ENCODE measurements at places on chromosomes 1 and 21.

GRCh38 chr1:183200451-183200850, 14.4 kb downstream of the LAMC2 start:
- H3K27me3 ChIP-seq, result no peaks in the 10 kb centered on the region
- no peaks in the 10 kb centered on the region for H3K36me3 ChIP-seq
- DNase-seq, result no peak

DNA sequence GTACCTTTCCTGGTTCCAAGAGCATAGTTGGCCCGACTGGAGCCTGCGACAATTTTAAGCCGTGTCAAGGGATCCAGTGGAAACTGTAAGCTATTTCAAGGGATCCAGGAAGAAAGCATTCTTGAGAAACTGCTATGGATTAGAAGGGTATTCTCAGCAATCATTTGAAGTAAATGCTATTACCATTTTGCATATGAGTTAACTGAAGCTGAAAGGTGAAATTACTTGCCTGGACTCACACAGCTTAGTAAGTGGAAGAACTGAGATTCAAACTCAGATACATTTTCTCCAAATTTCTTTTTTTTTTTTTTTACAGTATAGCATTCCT, 589 bp downstream of the ZNF684 start:
- no peak for DNase-seq
- peak overlapping the region; percentile 85 for H3K27ac ChIP-seq
- no peaks in the 10 kb centered on the region for H3K36me3 ChIP-seq
- H3K27me3 ChIP-seq, result no peaks in the 10 kb centered on the region

GRCh38 chr1:1233567-1233892, 1.5 kb downstream of the B3GALT6 start:
- no peak overlapping the region for H3K27ac ChIP-seq
- H3K36me3 ChIP-seq, result no peaks in the 10 kb centered on the region
- H3K4me1 ChIP-seq, result peaks cover 24% of the 10 kb centered on the region
- no peak for DNase-seq
- H3K27me3 ChIP-seq, result peaks cover 24% of the 10 kb centered on the region
- no peak overlapping the region for H3K4me3 ChIP-seq

- H3K36me3 ChIP-seq, result no peaks in the 10 kb centered on the region
- H3K4me3 ChIP-seq, result no peak overlapping the region
- no peak overlapping the region for H3K27ac ChIP-seq
- H3K27me3 ChIP-seq, result peaks cover 8% of the 10 kb centered on the region
- H3K4me1 ChIP-seq, result no peaks in the 10 kb centered on the region
- DNase-seq, result no peak
Observed at GRCh38 chr1:24989082-24989481, 59.0 kb upstream of the RUNX3 start.

GRCh38 chr21:37087188-37087587, 14.1 kb downstream of the TTC3 start:
- H3K36me3 ChIP-seq, result no peaks in the 10 kb centered on the region
- no peak overlapping the region for H3K4me3 ChIP-seq
- H3K27ac ChIP-seq, result no peak overlapping the region
- DNase-seq, result no peak

DNA sequence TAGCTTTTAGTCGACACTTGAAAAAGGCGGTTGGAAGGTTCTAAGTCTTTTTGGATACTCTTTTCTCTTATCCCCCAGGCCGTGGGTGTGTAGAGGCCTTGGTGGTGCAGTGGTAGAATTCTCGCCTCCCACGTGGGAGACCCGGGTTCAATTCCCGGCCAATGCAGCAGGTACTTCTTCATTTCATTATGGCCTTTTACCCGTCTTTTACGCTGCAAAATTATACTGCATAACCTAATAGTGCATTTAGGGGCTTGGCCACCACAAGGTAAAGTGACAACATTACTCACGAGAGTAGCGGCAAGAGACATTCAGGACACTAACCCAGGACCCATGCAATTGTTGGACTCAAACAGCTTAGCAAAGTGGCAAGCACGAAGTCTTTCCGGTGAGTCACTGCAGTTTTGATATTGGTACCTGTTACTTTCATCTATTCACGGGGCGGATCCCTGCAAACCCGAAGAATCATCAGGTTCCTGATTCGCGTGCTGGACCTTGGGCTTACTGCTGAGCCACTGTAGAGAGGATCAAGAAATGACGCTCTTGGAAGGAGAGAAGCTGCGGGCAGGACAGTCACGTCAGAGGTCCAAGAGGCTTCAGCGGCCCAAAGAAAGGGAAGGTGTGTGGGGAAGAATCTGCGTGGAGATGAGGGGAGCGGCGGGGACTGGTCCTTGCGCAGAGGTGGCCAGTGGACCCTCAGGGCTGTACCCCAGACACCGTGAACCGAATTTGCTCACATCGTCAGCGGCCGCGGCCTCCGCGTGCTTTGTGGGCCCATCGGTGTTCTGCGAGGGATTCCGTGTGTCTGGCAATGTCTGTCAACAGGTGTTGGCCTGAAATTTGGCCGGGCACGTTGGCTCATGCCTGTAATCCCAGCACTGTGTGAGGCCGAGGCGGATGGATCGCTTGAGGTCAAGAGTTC, 12.9 kb upstream of the RNU1-4 start:
- peaks cover 25% of the 10 kb centered on the region for H3K27me3 ChIP-seq
- H3K27ac ChIP-seq, result no peak overlapping the region
- H3K4me3 ChIP-seq, result no peak overlapping the region
- DNase-seq, result peak; percentile 14
- H3K36me3 ChIP-seq, result no peaks in the 10 kb centered on the region

DNA sequence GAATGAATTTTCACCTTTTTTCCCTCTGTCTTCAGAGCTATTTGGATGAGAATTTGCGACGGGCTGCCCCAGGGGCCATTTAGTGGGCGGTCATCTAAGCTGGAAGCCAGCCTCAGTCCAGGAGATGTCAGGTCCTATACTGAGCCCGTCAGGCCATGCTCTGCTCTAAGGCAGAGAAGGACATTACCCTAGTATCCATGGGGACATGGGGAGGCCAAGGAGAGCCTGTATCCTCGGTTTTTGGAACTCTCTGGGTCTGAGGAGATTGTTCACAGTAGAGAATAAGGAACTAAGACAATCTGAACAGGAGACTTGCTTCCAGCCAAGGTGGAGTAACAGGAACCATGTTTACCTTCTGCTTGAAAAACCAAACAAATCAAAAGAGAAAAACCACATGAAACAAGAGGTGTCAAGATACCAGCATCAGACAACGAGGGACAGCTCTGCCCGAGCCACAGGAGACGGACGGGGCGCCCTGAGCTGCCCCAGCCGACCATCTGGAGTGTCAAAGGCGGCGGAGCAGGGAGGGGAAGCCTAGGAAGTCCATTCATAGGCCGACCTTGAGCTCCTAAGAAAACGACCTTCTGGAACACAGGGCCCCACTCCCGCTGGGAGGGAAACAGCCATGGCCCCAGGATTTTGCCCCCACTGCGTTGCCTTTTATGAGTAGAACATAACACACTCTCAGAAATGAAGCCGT, 20.0 kb upstream of the ADARB1 start:
- H3K4me1 ChIP-seq, result no peaks in the 10 kb centered on the region
- no peaks in the 10 kb centered on the region for H3K36me3 ChIP-seq
- H3K27me3 ChIP-seq, result peaks cover 3% of the 10 kb centered on the region
- no peak overlapping the region for H3K27ac ChIP-seq

- H3K27ac ChIP-seq, result peak overlapping the region; percentile 97
- DNase-seq, result no peak
- no peaks in the 10 kb centered on the region for H3K36me3 ChIP-seq
- H3K27me3 ChIP-seq, result no peaks in the 10 kb centered on the region
Observed at GRCh38 chr1:113904293-113904673, 316 bp downstream of the AP4B1 start.

GRCh38 chr1:206098242-206098919, 18.8 kb downstream of the AVPR1B start:
- H3K27ac ChIP-seq, result no peak overlapping the region
- no peak overlapping the region for H3K4me3 ChIP-seq
- DNase-seq, result no peak
- H3K36me3 ChIP-seq, result no peaks in the 10 kb centered on the region

DNA sequence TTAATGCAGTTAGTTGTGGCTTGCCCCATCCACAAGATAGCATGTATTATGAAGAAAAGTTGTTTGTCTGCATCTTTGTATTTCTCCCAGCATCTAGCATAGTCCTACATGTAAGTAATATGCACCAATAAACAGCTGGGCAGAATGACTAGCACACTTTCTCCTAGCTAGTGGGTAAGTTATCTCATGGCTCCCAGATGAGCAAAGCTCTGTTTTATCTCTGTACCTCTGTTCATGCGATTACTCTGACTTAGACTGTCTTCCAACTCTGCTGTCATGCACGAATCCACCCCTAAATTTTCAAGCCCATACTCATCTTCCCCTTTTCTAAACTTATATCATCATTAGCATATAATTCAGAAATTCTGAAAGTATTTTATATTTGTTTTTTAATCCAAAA, 37.5 kb upstream of the KCTD3 start:
- no peak overlapping the region for H3K4me3 ChIP-seq
- no peaks in the 10 kb centered on the region for H3K27me3 ChIP-seq
- H3K27ac ChIP-seq, result no peak overlapping the region
- no peaks in the 10 kb centered on the region for H3K36me3 ChIP-seq

DNA sequence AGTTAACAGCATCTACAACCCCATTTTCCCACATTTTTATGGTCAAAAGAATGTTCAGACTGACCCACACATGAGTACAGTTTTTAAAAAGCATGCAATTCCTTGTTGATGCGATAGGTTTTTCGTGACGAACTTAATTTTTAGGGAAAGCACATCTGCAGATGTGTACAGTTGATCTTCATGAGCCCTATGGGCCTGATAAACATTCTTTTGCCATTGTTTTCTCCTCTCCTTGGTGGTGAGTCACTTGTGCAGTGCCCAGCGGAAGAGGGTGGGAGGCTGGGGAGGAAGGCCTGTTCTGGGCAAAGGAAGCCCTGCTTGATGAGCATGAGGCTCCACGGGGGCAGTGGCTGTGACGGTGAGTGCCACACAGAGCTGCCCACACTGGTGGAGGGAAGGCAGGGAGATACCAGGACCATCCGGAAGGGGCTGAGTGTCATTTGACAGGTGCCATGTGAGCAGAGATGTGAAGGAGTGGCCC, 5.3 kb downstream of the ARF1 start:
- H3K27ac ChIP-seq, result peak overlapping the region; percentile 44
- H3K4me3 ChIP-seq, result no peak overlapping the region
- peak; percentile 9 for DNase-seq
- H3K36me3 ChIP-seq, result no peaks in the 10 kb centered on the region

DNA sequence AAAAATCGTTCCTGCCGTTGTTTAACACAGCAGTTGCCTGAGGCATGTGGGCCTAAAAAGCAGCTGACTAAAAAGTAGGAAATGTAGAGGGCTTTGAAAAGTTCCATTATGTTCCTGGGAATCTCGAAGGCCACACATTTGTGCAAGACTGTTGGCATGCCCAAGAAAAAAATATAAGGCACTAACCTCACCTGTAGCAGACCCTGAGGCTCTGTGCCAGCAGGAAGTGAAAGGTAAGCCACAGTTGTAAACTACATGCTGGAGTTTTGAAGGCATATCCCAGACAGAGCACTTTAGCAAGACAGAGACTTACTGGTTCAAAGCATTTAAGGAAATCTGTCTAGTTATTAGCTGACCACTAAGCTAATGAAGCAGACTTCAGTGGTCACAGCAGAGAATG, 52.7 kb downstream of the TRMT1L start:
- peaks cover 9% of the 10 kb centered on the region for H3K36me3 ChIP-seq
- H3K27me3 ChIP-seq, result no peaks in the 10 kb centered on the region
- H3K4me1 ChIP-seq, result no peaks in the 10 kb centered on the region
- no peak overlapping the region for H3K27ac ChIP-seq
- no peak overlapping the region for H3K4me3 ChIP-seq

DNA sequence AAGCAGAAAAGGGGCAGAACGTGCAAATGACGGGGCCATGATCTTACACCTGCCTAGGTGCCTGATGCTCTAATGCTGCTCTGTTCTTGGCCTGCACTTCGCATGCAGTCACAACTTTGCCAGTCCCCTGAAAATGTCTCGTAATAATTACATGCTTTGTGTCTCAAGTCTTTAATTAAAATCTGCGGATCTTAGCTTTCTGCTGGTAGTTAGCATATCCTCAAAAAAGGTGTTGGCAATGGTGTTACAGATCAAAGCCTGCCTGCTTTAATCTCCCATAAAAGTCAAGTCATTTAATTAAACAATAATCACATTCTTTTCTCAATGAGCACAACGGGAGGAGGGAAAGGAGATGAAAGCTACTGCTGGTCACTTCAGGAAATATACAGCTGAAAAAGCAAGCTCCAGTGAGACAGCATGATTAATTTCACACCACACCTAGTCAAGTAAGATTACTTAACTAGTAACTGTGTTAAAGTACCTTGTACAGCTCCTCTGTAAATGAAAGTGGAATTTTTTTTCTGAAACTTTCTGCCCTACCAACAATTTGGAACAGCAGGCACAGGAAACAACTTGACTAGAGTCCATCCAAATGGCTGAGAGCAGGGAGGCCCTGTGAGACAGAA, 45.8 kb downstream of the STX6 start:
- no peak overlapping the region for H3K27ac ChIP-seq
- no peak for DNase-seq
- no peak overlapping the region for H3K4me3 ChIP-seq
- no peaks in the 10 kb centered on the region for H3K27me3 ChIP-seq

DNA sequence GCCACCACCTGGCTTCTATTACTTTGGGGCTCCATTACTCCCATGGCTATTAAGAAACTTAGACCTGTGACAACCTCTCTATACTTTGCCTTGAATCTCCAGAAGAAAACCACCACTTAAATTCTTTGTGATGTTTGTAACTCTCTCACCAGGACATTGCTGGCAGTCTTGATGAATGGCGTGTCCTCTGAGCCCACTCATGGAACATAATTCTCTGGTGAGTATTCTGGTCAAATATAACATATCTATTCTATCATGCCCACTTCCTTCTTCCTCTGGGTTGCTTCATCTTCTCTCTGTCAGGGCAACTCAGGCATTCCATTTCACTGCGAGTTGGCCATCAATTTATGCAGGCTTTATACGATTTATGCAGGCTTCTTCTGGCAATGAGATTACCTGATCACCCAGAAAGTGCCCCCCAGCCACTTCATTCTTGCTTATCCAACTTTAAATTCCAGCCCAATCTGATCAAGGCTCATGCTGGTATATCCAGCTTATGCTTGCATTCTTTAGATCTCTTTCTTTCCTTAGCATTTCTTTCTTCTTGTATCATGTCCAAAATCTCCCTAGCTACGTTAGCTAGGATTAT, 112.0 kb upstream of the CHRM3 start:
- no peak for DNase-seq
- H3K4me3 ChIP-seq, result no peak overlapping the region
- no peak overlapping the region for H3K27ac ChIP-seq
- H3K36me3 ChIP-seq, result no peaks in the 10 kb centered on the region
- H3K4me1 ChIP-seq, result no peaks in the 10 kb centered on the region

DNA sequence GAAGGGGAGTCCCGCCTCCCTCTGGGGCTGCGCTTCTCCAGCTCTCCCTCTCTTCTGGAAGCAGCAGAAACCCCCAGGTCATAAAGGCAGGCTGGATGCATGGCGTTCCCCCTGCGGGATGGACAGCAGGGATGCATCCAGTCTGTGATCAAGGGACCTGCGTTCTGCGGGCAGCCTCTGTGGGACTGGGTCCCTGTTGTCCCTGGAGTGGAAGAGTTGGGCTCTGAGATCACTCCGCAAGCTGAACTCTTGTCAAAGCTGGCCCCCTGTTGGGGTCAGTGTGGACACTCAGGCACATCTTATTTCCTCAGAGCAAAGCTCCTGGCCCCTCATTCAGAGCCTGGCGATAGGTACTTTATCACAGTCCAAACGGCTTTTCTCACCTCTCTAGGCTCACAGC, 341.2 kb downstream of the PTPRU start:
- no peak overlapping the region for H3K4me3 ChIP-seq
- H3K36me3 ChIP-seq, result no peaks in the 10 kb centered on the region
- H3K4me1 ChIP-seq, result no peaks in the 10 kb centered on the region
- H3K27me3 ChIP-seq, result peaks cover 4% of the 10 kb centered on the region

- no peak overlapping the region for H3K4me3 ChIP-seq
- H3K27me3 ChIP-seq, result peaks cover 19% of the 10 kb centered on the region
- H3K36me3 ChIP-seq, result no peaks in the 10 kb centered on the region
- H3K27ac ChIP-seq, result peak overlapping the region; percentile 43
- DNase-seq, result peak; percentile 38
Observed at GRCh38 chr1:23908453-23909341, 4.5 kb downstream of the CNR2 start.

GRCh38 chr1:45317166-45317565, 9.5 kb upstream of the HPDL start:
- H3K27me3 ChIP-seq, result no peaks in the 10 kb centered on the region

Data from transverse colon (tissue), 4 donors.